Activated CD8-positive, alpha-beta memory T cell treated with anti-CD3 and anti-CD28 coated beads for 1 hour (primary cell): ENCODE measurements at places on chromosomes 2 and 18.

DNA sequence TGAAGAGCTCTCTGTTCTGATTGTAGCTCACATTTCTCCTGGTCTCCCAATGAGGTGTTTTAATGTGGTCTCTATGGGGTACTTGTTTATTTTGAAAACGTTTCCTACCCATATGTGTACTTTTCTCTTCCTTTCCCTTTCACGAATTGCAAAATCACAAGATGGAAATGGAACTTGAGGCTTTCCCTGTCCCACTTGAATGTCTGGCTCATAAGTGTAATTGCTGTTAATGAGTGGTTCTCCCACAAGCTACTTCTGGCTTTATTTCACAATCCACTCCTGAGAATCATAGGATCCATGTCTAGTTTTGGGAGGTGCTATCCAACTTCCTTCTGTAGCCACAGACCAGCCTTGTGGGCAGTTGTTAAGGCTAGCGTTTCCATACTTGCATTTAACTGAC, 81.1 kb upstream of the CAVIN2 start:
- no peak for DNase-seq

- no peak for DNase-seq
Measured at GRCh38 chr2:10947005-10947440, 35.3 kb downstream of the KCNF1 start.

- DNase-seq, result no peak
Measured at GRCh38 chr18:27735117-27735516, 441.8 kb downstream of the CDH2 start.

GRCh38 chr2:44805401-44806235, 135.9 kb upstream of the SIX3 start:
- DNase-seq, result no peak

- no peak for DNase-seq
Measured at GRCh38 chr2:120765678-120766469, 30.2 kb downstream of the GLI2 start.

GRCh38 chr2:83071352-83071751, 1387.7 kb downstream of the SUCLG1 start:
- DNase-seq, result no peak

GRCh38 chr2:219182331-219183150, 4.5 kb downstream of the RETREG2 start:
- DNase-seq, result no peak

DNA sequence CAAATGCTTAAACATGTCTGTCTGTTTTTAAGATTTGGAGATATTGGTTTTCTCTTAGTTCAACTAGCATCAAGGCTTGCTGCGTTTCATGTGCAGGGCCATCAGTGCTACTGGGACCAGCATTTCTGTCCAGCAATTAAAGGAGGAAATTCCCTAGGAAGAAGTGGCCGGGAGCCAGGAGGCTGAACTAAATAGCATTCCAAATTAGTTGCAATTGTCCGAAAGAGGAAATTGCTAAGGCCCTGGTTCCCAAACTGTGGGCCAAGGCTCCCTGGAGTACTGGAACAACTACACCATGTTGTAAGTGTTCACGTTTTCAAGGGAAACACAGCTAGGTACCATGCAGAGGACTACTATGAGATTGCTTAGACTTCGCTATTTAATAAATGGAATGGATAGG, 257.9 kb downstream of the PTPRM start:
- DNase-seq, result no peak

DNA sequence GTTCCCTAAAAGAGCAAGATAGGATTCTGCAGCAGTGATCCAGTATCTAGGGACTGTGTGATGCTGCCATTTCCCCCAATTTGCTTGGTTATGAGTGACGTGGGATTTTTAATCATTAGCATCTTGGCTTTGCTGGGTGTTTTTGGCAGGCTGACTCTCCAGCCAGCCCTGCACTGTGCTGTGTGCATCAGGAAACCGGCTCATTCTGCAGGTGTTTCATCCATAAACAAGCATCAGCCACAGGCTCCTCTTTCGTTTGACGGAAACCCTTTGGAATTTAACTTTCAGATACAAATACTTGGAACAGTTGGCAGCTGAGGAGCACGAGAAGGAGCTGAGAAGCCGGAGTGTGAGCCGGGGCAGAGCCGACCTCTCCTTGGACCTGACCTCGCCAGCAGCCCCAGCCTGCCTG, 135.9 kb downstream of the TPGS2 start:
- DNase-seq, result no peak

DNA sequence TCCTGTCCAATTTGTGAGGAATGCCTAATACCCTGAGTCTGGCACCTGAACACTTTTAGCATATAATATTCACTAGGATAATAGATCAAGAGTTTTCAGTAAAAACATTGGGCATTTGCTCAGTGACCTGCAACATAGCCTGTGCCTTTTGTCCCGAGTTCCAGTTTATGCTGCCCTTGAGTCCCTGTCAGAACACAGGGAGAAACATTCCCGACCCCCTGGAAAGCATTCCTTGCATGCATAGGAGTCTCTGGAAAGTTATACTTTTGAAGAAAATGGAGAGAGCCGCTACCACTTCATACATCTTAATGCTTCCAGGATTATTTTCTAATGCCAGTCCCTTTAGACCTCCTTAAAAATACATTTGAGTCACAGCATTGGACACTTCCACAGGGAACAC, 107.3 kb downstream of the PLCL1 start:
- DNase-seq, result no peak
